Stimulated activated CD8-positive, alpha-beta memory T cell treated with anti-CD3 and anti-CD28 coated beads, Interleukin-12 subunit alpha, Interleukin-12 subunit beta, amount 100 ng/mL, for 1 hour (primary cell): ENCODE measurements at places on chromosomes 5 and 9.
A peak's percentile ranks its signal among the peaks of the same experiment; 100 is the strongest.

- DNase-seq, result no peak
These were observed 2300.3 kb downstream of the MAT2B start for GRCh38 chr5:165805756-165806155.

DNA sequence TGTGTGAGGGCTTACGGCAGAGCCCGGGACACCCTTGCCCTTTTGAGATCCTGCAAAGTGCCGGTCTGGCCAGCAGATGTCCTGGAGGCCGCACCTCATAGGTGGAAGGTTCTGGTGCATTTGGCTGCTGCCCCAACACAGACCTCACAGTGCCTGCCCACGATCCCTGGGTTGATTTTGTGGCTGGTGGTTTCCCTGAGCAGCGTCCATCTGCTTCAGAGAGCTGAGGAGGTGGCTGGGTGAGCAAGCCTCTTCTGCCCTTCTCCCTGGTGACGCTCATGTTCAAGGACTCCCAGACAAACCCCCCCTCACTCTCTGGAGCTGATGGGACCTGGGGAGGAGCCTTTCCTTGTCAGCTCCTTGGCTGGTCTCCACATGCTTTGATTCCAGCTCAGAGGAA, 18.9 kb downstream of the BNIP1 start:
- no peak for DNase-seq

DNA sequence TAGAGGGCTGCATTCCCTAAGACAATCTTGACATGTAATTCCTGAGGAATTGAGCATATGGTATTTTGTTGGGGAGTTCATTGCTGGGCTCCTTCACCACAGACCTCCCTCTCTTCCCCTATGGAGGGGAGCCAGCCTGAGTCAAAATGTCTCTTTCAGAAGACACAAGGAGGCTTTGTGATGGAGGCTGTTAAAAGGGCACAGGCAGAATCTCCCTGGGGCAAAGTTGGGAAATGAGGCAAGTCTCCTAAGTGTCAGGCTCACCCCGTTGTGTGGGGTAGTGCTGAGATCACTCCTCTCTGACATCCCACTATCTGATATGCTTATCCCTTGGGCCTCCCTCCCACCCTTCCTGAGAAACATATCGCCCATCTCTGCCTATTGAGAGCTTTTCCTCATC, 30.6 kb downstream of the GFRA3 start:
- no peak for DNase-seq

- DNase-seq, result peak; percentile 78
These were observed at the start of gene CCNG1 for GRCh38 chr5:163437309-163438182. Gene CCNG1 (plus strand): TSS chr5:163437595. CDS start chr5:163439257, 1,662 bp downstream.

GRCh38 chr5:174699131-174699530, 25.3 kb upstream of the MSX2 start:
- DNase-seq, result no peak

GRCh38 chr5:123743990-123744583, 232.1 kb downstream of the CSNK1G3 start:
- DNase-seq, result no peak

DNA sequence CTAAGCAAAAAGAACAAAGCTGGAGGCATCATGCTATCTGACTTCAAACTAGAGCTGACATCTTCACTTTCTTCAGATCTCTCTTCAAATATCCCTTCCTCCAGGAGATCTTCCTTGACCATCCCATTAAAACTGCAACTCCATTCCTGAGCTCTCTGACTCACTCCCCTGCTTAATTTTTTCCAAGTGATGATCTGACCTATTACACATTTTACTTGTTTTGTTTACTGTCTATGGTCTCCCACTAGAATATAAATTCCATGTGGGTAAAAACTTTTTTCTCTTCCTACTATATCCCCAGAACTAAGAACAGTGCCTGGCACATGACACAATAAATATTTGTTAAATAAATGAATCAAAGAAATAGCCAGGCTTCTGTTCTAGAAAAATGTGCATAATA, 87.5 kb downstream of the SLIT3 start:
- DNase-seq, result no peak

DNA sequence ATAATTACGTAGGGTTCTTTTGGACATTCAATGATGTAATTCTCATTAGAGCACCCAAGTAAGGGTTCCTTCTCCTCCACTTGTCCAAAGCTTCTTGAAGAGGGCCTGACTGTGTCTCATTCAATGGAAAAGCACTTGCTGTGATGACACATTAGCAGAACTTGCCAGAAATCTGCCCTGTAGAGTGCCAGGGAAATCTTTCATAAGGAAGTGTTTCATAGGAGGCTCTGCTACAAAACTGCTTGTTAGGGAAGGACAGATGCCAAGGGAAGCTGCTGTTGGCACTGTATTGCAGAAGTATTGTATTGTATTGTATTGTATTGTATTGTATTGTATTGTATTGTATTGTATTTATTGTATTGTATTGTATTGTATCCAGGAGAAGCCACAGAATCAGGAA, 45.5 kb upstream of the MPDZ start:
- DNase-seq, result no peak

DNA sequence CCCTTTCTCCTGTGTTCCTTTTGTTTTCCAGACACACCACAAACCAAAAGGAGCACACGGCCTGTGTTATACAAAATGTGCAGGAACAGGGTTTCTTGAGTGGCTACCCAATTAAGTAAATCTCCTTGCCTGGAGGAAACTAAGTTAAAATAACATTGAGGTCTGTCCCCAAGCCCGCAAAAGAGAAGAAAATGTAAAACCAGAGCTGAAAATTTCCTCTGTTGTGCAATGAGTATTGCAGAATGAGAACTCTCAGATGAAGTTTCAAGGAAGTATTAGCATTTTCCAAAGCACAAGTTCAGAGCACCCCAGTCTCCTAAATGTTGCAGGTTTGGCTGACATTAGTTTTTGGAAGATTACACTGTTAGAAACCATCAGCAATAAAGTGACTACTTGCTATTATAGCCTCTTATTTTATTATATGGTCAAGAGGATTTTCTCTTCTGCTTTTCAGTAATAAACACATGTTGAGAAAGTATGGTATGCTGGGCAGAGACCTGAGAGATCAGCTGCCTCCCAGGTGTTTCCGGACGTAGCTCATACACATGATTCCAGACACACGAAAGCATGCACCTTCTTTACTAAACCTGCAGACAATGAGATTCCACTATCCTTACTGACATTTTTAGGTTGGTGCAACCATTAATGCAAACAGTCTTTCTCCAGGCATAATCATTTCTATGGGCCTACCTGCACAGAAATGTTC, 161.3 kb downstream of the SNCAIP start:
- no peak for DNase-seq

- no peak for DNase-seq
These were observed 340 bp downstream of the ELAVL2 start for GRCh38 chr9:23825700-23826099.

- no peak for DNase-seq
These were observed 14.3 kb upstream of the FREM1 start for GRCh38 chr9:14924230-14925219.

DNA sequence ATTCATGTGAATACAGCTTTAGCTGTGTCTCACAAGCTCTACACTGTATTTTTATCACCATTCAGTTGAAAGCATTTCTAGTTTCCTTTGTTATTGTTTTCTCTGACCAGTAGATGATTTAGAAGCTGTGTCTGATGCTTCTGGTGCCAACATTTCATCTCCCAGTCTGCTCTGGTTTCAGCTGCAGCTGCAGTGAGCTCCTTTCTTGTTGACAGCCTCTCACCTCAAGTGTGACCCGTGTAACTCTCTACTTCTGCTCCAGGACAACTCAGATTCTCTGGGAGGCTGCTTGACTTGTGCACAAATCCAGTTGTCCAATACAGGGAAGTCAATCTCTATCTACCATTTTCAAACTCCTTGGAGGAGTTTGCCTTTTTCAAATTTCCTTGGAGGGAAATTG, 504.8 kb downstream of the DIRAS2 start:
- no peak for DNase-seq
